Fibroblast of lung (primary cell): ENCODE measurements at places on chromosomes 5 and 9. TPM values are rescaled to one million over a fixed set of nuclear protein-coding genes. Genes with fewer than 3 reads are reported as not detected.

DNA sequence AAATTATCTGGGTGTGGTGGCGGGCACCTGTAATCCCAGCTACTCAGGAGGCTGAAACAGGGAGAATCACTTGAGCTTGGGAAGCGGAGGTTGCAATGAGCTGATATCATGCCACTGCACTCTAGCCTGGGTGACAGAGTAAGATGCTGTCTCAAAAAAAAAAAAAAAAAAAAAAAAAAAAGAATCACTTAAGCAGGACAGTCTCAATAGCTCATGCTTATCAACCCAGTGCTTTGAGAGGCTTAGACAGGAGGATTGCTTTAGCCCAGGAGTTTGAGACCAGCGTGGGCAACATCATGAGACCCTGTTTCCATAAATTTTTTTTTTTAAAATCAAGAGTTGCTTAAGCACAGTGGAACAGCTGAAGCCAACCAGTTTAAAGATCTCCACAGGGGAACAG is 42.6 kb downstream of the LEAP2 start:
- peaks cover 4% of the 10 kb centered on the region for H3K36me3 ChIP-seq
- DNase-seq: no peak
- H3K4me3 ChIP-seq: no peak overlapping the region
- no peak overlapping the region for H3K27ac ChIP-seq
- H3K4me1 ChIP-seq: no peaks in the 10 kb centered on the region

GRCh38 chr5:145307866-145308382 is 527.2 kb downstream of the PRELID2 start:
- DNase-seq: no peak
- no peaks in the 10 kb centered on the region for H3K4me1 ChIP-seq
- no peak overlapping the region for H3K27ac ChIP-seq
- no peak overlapping the region for H3K4me3 ChIP-seq
- H3K27me3 ChIP-seq: no peaks in the 10 kb centered on the region

Gene LRRC19
- total RNA-seq: not detected in 2 replicates

Gene BTNL9
- total RNA-seq: not detected in 2 replicates
